ENCODE measurements at places on chromosomes 2 and 18.

DNA sequence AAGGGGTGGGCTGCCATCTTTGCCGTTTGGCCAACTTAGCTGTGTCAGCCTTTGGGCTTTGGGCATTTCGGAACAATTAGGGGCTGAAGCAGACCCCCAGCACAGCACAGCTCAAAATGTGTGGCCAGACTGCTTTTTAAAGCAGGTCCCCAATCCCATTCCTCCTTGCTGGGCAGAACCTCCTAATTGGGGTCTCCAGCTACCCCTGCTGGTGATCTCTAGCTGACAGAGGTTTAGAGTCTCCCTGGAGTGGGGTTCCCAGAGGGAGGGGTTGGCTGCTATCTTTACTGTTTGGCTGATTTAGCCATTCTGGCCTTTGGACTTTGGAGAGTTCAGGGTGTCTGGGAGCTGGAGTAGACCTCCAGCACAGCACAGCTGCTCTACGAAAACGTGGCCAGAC lies 71.5 kb upstream of the LHCGR start:
- no peak for DNase-seq

- DNase-seq, result no peak
These were observed 16.0 kb downstream of the LINC00305 start for GRCh38 chr18:64132871-64133270.

- DNase-seq, result no peak
These were observed 138.7 kb upstream of the CCDC150 start for GRCh38 chr2:196500686-196501431.

DNA sequence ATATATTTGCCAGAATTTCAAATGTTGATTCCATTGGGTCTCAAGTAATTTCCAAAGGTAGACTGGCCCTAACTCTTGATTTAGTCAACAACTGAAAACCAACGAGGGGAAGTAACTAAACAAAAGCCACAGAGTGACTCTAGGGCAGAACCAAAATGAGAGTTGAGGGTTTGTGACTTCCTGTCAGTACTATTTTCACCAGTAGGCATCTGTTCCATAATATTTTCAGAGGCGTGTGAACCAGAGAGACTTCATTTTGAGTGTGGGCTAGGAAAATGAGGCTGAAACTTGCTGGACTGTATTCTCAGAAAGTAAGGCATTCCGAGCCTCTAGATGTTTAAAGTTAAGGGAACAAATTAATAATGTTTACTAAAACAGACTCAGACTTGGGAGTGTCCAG lies 70.6 kb downstream of the GDF7 start:
- no peak for DNase-seq

GRCh38 chr2:220949466-220949865 lies 622.6 kb downstream of the EPHA4 start:
- DNase-seq, result no peak

DNA sequence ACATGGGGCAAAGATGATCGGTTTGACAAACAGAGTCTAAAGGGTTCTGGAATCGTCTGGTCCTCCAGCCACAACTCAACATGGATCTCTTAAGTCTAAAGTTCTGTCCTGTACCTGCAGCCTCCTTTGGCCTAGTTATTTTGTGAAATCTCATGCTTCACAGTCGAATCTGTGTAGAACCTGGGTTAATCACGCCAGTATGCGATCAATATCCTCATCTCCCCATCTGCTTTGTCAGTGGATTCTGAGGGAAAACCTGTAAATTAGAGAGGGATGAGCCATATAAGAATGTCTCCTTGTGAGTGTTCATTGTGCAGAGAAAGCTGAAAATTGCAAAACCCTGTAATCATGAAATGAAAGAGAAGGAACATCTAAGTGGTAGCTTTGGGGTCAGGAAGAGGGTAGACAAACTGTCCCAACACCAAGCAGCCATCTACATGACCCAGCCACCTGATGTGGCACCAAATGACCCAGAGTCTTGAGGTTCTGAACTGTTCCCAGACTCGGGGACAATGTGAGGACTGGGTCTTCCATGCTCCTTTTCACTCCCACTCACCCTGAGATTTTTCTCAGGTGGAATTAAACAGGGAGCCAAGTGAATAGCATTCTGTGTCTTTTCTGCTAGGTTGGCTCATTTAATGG lies 175.6 kb downstream of the ALPK2 start:
- DNase-seq, result no peak

DNA sequence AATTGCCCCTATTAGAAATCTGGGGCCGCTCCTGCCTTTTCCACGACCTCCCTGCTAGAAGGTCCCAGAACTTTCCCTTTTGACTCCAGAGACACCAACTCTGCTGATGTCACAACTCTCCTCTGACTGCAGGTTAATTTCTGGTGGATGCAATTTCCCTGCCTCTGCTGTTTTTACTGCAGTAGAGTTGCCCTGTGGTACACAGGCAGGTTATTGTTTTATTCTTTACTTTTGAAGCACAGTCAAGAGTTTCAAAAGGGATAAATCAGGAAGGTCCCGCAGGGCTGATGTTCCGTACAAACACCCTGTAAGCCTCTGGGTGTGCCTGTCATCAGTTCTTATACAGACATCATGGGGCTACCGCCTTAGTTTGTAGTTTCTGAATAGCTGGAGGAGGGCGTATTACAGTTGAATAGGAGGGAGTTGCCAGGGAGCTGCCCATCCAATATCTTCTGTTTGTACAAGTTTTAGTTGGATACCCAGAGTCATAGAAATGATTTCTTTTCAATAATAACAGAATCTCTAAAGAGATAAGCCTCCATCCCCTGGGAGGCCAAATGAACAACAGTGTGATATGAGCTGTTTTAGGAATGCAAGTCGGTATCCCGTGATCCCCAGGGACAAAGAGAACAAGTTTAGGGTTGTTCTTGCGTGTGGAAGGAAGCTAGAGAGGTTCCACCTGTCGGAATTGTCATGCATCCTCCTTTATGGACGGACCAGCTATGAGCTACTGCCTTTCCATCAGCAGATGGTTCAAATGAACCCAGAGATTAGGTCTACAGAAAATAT lies 108.4 kb upstream of the COPS8 start:
- no peak for DNase-seq

DNA sequence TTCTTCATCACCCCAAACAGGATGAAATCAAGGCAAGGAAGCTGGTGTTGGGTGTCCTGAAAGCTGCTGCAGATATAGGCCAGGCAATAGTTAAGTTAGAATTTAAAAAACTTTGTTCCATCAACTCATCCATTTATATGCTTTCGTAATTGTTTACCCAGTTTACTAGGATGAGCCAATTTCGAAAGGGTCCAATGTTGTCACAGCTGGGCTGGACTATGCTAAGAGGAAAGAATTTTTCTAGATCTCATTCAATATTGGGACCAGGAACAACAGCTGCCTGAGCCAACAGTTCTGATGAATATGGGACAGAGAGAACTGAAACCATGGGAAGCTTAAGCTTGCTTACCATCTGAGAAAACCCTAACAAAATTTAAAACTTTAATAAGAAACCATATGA lies 21.6 kb upstream of the SP3 start:
- DNase-seq, result no peak

- DNase-seq, result no peak
These were observed 56.8 kb upstream of the TTN start for GRCh38 chr2:178863856-178864620.

- no peak for DNase-seq
These were observed 138.5 kb downstream of the COL4A4 start for GRCh38 chr2:227025510-227025909.

GRCh38 chr2:5695654-5696403 lies 3.6 kb downstream of the SOX11 start:
- DNase-seq, result no peak

DNA sequence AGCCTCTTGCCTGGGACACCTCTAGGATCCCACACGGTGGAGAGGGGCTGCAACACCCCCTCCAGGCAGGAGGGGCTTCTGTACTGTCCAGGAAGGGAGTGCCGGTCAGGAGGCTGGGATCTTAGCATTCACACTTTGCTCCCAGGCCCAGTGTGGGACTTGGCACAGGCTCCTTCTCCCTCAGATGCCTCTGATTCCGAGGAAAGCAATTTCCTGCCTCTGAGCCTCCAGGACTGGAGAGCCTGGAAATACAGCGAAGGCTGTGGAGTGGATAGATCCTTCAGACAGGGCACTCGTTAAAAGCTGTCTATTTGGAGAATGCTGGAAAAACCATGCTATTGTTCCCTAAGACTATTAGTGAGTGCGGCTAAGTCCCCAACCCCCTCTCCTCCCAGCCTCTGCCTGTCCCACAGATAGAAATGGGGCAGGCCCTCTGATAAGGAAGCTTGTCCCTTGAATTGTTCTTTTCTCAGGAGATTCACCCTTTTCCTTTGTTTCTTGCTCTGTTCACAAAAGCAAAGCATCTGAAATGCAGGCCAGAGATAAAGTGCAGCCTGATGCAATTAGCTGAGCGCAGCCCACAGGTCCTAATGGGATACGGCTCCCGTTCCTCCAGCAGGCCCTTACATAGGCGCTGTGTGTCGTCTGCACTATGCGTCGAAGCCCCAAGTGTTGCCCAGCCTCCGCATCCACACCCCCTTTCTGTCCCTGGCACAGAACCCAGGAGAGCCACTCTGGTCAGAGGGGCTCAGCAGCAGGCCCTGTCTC lies 252.2 kb downstream of the KLHL29 start:
- DNase-seq, result no peak

DNA sequence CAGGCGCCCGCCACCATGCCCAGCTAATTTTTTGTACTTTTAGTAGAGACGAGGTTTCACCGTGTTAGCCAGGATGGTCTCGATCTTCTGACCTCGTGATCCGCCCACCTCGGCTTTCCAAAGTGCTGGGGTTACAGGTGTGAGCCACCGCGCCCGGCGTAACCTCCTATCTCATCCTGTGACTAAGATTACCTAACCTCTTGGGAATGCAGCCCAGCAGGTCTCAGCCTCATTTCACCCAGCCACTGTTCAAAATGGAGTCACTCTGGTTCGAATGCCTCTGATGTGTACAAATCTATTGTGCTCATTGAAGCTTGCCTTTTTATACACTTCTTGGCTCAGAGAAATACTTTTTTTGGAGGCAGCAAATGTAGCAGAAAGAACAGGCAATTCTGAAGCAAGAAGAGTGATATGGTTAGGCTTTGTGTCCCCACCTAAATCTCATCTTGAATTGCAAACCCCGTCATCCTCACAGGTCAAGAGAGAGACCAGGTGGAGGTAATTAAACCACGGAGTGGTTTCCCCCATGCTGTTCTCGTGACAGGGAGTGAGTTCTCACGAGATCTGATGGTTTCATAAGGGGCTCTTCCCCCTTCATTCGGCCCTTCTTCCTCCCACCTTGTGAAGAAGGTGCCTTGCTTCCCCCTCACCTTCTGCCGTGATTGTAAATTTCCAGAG lies 60.6 kb downstream of the SLC4A3 start:
- no peak for DNase-seq

DNA sequence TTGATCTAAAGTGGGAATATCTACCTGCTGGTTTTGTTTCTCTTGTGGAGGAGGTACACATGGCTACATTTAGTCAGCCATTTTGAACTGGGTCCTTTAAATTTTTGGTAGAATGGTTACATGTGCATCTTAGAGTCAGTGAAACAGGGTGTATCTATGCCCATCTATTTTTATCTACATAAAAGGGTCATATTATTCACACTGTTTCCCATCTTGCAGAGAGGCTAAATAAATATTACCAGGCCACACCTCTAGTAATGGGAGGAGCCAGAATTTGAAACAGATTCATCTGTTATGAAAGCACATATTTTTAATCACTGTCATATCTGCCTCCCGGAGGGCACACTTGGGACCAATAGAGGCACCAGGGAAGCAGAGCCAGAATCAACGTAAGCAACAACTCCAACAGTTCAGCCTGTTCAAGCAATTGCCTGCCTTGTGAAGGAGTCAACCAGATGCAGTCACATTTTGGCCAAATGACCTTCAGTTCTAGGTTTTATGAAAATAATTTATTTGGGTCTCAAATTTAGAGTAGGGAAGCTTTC lies 376.8 kb downstream of the TSN start:
- DNase-seq, result no peak

DNA sequence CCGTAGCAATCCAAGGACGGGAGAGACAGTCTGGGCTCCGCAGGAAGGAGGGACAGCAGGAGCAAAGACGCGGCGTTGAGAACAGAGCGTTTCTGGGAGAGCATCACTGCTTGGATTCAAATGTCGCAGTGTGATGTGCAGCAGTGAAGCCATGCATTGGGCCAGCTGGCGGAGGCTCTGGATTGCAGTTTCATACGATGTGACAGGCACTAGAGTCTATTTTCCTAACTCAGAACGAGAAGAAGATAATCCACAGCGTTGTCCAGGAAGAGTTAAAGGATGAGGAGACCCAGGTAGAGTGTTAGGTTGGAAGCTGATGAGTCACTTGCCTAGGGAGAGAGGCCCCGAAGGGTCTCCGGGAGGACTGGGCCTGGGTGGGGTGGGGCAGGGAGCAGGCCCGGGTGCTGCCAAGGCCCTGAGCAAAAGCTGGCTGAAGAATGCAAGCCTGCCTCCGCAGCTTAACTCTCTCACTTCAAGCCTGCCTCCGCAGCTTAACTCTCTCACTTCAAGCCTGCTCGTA lies 17.7 kb upstream of the SEMA4C start:
- no peak for DNase-seq

DNA sequence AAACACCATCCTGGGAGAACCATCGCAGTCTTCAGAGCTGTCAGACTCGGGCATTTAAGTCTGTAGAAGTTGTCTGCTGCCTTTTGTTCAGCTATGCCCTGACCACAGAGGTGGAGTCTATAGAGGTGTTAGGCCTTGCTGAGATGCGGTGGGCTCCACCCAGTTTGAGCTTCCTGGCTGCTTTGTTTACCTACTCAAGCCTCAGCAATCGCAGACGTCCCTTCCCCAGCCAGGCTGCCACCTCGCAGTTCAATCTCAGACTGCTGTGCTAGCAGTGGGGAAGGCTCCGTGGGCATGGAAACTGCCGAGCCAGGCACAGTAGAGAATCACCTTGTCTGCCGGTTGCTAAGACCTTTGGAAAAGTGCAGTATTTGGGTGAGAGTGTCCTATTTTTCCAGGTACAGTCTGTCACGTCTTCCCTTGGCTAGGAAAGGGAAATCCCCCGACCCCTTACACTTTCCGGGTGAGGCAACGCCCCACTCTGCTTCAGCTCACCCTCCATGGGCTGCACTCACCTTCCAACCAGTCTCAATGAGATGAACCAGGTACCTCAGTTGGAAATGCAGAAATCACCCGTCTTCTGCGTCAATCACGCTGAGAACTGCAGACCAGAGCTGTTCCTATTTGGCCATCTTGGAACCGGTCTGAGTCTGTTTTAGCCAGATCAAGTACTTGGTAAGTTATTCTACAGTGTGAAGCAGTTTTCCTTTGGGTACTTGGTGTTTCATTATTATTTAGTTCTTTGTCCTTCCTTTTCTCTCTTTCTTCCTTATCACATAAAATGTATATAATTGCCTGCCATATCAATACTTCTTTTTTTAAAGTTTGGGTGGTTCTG lies 71.5 kb downstream of the CDC42EP3 start:
- no peak for DNase-seq

DNA sequence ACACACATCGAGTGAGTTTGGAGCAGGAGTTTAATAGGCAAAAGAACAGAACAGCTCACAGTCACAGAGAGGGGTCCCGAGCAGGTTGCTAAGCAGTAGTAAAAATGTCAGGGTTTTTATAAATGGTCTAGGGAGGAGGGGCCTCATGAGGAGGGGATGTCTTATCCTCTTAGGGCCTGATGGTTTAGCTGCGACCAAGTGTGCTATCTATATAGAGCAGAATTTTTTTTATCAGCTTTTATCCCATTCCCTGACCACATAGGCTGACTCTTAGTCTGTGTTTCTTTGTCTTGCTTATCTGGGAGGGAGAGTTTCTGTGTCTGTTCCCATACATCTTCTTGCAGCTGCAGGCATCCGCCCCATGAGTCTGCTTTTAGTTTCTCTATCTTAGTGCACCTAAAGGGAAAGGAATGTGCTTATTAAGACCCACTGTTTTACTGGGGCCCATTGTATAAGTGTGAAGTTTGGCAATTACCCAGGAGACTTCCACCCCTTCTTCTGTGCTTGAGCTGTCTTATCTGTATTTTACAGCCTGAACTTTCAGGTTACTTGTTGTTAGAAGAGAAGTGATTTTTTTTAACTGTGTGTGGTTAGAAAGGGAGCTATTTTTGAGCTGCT lies 30.4 kb upstream of the GMCL1 start:
- DNase-seq, result no peak
